ENCODE measurements at places on chromosomes 5 and 9.

GRCh38 chr5:130541617-130542221, 623.3 kb downstream of the HINT1 start:
- peak; percentile 89 for DNase-seq

- peak; percentile 57 for DNase-seq
These were observed 240.2 kb upstream of the NFIL3 start for GRCh38 chr9:91663858-91664257.

DNA sequence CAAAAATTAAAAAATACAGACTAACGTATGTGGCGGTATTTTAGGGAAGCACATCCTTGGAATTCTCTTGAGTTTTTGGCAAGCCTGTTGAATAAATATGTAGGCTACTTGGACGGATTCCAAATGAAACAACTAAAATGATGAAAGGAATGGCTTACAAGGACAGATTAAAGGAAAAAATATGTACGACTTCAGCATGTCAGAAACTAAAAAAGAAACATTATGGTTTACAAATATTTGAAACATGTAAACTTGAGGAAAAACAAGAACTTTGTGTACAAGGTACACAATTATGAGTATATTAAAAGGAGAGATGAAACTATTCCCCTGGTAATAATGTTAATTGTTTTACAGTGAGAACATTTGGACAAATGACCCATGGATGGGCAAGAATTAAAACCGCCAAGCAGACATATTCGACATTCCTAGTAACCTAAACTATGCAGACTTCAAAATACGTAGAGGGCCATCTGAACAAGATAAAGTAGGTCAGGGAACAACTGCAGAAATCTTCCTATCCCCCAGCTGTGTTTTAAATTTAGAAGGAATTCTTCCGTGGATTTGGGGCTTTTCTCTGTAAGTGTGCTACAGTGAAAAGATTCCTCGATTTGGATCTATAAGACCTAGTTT, 12.5 kb downstream of the EDIL3 start:
- no peak for DNase-seq

- DNase-seq = peak; percentile 60
These were observed 10.6 kb downstream of the DDX46 start for GRCh38 chr5:134769206-134769605.

DNA sequence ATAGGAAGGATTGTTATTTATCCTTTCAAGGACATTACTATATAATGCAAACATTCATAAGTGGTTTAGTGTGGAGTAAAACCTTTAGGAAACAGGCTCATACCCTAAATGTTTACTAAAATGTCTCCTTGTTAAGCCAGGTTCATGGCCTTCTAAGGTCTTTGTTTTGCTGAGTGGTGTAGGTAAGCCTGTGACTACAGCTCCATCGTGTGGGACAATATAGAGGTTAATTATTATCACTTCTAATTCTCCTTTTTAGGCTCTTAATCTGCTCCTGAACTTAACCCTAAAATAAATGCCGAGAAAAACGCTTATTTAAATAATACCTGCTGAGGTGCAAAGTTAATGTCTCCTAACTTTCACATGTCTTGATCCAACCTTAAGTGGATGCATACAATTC, 43.8 kb downstream of the SPINK5 start:
- DNase-seq = peak; percentile 65

GRCh38 chr9:86754581-86755560, 192.4 kb downstream of the GAS1 start:
- peak; percentile 49 for DNase-seq

- DNase-seq = no peak
These were observed 38.5 kb upstream of the GZMA start for GRCh38 chr5:55063899-55064298.

GRCh38 chr9:37443566-37443965, 21.1 kb downstream of the GRHPR start:
- no peak for DNase-seq

DNA sequence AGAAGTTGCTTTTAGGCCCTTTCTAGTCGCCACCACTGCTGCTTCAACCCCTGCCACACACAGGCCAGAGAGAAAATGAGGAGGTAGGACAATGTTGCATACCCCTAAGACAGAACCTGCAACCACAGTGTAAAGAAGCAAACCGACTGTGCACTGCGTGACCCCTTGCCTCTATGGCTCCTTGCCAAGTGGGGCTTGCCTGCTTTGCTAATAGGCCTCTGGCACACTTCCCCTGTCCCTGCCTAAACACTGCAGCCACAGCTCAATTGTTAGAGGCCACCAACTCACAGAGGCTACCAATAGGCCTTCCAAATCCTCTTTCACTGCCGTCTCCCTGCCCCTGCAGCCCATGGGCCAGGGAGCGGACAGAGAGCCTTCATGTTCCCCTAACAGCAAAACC, 280.1 kb downstream of the CDH10 start:
- no peak for DNase-seq

- no peak for DNase-seq
These were observed 36.1 kb upstream of the ACOT12 start for GRCh38 chr5:81429985-81430384.

- DNase-seq = peak; percentile 59
These were observed 16.6 kb upstream of the TGFBI start for GRCh38 chr5:136012041-136012804.

DNA sequence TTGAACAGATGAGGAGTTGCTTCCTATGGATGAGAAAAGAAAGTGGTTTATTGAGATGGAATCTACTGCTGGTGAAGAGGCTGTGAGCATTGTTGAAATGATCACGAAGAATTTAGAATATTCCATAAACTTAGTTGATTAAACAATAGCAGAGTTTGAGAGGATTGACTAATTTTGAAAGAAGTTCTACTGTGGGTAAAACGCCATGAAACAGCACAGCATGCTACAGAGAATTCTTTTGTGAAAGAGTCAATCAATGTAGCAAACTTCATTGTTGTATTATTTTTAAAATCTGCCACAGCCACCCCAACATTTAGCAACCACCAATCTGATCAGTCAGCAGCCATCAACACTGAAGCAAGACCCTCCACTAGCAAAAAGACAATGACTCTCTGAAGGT, 309.1 kb downstream of the SPOCK1 start:
- DNase-seq = no peak

DNA sequence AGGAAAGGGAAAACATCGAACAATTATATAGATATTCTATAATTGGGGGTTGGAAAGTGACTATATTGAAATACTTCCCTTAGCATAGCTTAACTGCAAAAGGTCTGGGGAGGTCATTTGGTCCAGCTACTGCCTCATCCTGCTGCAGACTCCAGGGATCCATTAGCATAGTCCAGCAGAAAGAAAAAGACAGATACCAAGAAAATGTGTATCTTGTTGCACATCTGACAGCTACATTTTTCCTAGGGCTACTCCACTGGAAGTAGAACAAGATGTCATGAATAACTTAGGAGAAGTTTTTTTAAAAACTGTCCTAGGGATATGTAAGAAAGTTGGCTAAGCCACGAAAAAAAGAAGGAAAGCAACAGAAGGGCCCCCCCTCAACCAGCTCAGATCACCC, 92.9 kb upstream of the SLC30A5 start:
- DNase-seq = no peak

DNA sequence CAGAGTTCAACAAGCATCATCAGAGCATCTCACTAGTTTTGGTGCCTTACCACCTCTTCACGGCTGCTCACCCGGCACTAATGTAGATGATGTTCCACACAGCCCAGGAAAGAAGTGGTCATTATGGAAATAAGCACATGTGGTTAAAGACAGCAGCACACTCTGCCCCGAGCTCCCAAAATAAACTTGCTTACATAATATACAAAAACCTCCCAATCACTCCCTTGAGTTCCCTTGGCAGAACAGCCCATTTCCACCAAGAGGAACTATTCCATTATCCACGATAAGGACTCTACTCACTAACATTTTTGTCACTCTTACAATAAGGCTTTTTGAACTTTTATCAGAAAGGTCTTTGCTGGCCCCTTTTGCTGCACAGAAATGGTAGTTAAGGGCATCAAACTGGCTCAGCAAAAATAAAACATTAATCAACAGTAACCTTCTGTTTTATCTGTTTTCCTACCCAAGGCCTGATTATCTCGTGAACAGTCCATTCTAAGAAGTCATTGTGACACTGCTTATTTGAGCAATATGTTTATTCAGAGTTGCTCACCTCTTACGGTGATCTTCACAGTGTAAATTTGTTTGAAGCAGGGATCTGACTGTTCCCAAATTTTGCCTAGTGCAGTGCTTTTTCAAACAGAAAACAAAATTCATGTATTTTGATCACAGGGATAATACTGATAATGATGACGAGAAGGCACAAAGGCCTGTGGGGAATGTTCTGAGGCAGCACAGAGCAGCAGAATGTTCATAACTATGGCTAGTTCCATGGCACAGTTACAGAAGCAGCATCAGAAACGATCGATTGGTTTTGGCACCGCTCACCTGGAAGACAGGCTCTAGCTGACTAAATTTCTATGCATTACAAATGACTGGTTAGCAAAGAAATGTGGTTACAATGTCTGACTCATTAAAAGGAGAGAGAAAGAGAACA, 399.8 kb upstream of the PIK3R1 start:
- DNase-seq = peak; percentile 58

DNA sequence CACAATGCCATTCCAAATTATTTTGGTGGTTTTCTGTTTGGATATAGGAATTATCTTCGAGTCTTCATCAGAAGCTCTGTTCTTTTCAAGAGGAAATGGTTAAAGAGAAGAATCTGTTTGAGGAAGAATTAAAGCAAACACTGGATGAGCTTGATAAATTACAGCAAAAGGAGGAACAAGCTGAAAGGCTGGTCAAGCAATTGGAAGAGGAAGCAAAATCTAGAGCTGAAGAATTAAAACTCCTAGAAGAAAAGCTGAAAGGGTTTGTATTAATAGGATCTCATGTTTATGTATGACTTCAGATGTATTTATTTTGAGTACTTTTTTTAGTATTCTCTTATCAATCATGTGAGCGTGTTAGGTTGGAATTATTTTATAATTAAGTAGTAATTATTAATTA, 15.0 kb downstream of the HMMR start:
- no peak for DNase-seq

DNA sequence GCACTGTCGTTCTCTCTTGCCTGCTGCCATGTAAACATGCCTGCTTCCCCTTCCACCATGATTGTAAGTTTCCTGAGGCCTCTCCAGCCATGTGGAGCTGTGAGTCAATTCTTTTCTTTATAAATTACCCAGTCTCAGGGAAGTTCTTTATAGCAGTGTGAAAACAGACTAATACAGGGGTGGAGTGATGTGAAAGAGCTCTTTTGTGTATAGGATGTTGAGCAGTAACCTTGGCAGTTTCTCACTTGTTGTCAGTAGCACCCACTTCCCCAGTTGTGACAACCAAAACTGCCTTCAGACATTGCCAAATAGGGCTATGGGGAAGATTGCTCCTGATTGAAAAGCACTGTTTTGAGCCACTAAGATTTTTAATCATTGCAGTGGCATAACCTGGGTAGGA, 552.2 kb upstream of the ZNF462 start:
- DNase-seq = no peak

DNA sequence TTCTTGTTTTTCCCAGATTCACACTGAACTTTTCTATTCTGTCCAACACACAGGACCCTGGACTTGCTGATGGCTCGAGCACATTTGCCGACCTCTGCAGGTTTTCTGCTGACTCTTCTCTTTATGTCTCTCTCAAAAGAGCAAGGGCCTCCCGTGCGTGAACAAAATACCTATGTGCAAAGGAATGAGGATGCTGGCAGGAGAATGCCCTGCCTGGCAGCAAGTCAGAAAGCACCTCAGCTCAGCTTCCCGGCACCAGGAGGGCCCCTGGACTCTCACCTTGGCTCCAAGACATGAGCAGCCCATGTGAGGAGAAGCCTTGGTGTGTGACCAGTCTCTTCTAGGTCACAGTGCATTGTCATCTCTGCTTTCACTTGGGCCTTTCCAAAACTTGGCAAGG, 36.1 kb downstream of the PAPPA start:
- peak; percentile 33 for DNase-seq

DNA sequence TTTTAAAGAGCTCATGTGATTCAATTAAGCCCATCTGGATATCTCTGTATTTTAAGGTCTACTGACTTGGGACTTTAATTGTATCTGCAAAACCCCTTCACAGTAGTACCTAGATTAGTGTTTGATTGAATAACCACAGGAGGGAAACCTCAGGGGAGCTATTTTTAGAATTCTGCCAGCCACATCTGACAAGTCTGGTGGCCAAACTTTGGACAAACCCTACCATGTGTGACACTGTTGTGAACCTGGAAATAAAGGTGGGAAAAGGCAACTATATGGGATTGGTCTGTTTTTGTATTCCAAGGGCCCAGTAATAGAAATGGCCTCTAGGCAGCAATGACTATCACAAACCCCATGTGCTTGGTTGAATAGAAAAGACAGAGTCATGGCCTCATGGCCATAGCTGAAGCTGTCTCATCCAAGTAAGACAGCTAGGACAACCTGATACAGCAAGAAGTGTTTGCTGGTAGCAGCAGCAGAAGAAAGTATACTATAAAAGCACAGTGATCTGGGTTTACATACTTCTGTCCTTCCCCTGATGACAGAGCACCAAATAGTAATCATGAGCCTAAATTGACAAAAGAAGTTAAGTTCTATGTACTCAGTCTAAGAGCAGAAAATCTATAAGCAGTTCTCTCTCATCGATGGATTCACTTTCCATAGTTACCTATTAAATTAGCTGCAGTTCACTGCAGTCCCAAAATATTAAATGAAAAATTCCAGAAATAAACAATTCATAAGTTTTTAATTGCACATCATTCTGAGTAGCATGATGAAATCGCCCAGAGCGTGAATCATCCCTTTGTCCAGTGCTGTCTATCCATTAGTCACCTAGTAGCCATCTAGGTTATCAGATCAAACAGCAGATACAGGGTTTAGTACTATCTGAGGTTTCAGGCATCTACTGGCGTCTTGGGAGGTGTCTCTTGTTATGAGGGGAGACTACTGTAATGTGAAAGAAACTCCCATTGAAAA, 189.8 kb downstream of the ARHGAP26 start:
- DNase-seq = peak; percentile 89

- no peak for DNase-seq
These were observed 37.3 kb downstream of the SEC61B start for GRCh38 chr9:99259231-99259918.

DNA sequence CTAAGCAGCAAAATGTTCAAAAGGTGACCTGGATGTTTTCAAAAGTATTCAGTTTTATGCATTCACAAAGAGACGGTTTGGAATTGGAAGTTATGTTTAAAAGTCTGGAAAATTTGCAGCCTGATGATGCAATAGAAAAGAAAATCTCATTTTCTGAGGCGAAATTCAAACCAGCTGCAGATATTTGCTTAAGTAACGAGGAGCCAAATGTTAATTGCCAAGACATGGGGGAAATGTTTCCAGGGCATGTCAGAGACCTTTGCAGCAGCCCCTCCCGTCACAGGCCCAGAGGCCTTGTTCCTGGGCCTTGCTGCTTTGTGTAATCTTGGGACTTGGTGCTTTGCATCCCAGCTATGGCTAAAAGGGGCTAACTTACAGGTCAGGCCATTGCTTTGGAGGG, 228.2 kb downstream of the MAN2A1 start:
- DNase-seq = no peak

DNA sequence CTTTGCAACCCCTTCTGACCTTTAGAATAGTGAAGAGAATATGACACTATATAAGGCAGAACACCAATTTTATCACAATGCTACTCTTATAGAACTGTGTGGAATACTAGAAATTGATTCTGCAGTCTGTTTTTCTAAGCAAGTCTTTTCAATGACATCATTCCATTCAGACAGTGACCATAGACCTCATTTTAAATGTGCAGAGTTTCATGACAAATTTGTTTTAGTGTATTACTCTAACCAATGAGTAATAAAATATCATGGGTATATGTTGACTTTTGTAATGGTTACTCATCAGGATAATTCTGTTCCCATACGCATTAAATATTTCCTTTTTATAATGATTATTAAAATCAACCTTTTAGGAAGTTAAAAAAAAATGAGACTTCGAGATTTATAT, 219.9 kb downstream of the COX7C start:
- no peak for DNase-seq
